C1 segment of cervical spinal cord (tissue), 14 donors: ENCODE measurements at places on chromosomes 3 and 15.

GRCh38 chr3:10553591-10554235, 48.3 kb upstream of the ATP2B2 start:
- DNase-seq, result no peak

- DNase-seq, result no peak
Observed at GRCh38 chr15:58457466-58457965, 25.7 kb downstream of the LIPC start.

DNA sequence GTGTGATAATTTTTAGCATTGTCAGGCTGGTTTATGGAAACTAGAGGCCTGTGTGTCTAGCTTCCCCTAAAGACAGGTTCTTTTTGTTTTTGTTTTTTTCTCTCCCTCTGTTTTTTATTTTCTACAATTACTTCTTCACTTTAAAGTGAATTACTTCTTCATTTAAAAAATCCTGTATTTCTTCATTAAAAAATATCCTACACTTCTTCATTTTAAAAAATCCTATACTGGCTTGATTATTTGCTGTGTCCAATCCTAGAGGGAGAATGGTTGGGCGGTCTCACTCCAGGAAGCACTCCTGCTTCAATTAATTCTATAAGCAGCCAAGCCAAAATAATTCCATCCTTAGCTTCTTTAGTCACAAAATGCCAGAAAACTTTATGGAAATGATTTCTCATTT, 11.8 kb downstream of the ATG7 start:
- no peak for DNase-seq

DNA sequence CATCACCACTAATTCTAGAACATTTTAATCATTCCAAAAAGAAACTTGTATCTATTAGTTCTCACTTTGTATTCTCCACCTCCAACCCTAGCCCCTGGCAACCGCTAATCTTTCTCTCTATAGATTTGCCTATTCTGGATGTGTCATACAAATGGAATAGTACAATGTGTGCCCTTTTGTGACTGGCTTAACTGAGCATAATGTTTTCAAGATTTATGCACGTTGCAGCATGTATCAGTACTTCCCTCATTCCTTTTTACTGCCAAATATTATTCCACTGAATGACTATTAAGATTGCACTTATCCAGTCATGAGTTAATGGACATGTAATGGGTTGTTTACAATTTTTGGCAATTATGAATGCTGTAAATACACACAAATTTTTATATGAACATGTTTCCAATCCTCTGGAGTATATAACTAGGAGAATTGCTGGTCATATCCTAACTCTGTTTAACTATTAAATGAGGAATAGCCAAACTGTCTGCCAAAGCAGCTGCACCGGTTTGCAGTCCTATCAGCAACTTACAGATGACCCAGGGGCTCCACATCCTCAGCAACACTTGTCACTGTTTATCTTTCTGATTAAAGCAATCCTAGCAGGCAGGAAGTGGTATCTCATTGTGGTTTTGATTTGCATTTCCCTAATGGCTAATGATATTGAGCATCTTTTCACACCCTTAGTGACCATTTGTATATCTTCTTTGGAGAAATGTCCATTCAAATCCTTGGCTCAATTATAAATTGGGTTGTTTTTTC, 42.9 kb downstream of the DCUN1D1 start:
- no peak for DNase-seq

DNA sequence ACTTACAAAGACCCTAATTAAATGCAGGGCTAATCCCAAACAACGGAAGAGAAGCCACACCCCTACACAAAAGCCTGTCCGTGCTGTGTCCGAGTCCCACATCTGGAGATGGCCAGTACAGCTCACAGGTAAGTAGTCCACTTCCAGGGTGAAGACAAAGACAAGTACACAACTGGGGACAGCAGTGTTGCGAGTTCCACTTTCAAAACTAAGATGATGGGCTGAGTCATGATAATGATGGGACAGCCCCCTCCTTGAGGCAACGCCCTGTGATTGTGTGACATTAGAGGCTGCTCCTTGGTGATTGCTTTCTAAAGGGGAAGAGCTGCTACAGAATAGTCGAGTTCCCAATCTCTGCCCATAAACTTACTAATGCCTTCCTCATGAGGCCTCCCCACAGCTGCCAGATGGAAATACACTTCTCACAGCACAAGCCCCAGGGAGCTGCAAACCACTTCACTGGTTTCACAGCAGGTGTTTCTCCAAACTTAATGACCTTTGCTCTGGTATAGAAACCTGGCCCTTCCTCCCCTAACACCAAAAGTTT, 27.6 kb downstream of the RFT1 start:
- DNase-seq, result no peak
